Left ventricle myocardium inferior (tissue), 1 donor: ENCODE measurements at places on chromosomes 1 and 21.

GRCh38 chr21:32445101-32445500, 32.6 kb downstream of the EVA1C start:
- no peak for DNase-seq

DNA sequence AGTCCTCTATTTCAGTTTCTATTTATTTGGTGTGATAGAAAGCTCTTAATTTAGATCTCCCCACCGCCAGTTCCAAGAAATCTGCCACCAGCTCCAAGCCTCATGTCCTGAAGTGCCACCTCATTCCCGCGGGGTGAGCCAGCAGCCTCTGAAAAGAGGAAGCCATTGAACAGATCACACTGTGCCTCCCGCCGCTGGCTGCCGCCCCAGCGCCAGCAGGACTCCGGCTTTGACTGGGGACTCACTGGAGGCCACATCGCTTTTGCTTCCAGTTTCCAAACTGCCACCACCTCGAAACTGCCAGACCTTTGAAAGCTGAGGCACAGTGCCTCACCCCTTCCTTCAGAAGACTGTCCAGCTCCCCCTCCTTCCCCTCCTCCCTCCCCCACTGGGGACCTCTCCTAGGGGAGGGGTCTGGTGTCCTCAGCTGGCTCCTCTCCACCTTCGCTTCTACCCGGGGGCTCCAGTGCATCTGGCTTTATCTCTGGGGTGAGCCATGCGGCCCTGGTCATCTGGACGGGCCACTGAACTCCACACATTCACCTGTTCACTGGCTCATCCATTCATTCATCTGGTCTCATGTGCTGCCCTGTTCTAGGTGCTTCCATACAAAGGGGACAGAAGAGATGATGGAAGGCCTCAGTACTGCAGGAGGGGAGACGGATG, 58.9 kb downstream of the VPS26C start:
- DNase-seq = peak; percentile 79

DNA sequence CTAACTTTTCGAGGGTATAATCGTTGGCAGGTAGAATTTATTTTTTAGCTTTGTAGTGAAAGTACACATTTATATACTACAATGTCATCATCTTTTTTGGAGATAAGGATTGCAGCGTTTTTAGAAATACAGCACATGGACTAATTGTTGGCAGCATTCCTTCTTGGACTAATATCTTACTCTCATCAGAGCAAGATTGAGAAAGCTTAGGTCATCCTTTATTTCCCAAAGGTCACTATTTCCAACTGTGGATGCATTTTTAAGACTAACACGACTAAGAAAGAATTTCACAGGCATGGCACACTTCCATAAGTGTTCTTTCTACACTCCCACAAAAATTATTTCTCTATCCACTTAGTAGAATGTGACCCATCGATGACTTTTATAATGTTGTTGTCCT, 732.3 kb downstream of the NCAM2 start:
- no peak for DNase-seq

DNA sequence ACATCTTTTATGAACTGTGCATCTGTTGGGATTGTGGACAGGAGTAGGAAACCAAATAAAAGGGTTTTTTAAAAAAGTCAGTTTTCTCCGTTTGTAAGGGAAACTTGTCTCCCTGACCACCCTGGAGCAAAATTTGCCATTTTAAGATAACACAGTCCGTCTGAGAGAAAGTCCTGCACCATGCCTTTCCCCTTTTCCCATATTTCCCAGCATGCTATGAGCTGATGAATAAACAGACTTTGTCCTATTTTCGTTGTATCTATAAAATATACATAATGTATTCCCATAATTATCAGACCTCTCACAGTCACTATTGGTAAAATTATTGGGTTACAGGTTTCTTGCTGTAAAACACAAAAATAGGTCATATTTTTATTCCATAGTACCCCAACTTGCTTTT, 1.7 kb upstream of the AKT3 start:
- DNase-seq = no peak

DNA sequence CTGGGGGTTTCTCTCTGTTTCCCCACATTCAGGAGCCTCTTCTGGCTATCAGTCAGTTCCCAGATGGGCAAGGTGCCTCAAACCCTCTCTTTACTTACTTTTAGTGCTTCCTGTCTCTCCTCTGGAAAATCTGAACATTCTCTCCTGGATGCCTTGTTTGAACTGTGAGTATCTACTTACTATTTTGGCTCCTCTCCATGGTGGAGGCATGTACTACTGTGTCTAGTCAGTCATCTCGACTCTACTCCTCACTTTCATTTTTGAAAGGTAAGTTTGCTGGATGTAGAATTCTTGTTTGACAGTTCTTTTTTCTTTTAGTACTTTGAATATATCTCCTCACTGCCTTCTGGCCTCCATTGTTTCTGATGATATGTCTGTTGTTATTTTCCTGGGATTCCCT, 70.9 kb upstream of the FAM78B start:
- DNase-seq = no peak
